ENCODE measurements at places on chromosomes 11 and 22.
A peak's percentile ranks its signal among the peaks of the same experiment; 100 is the strongest.

GRCh38 chr22:49962012-49962750 lies 1.6 kb downstream of the PIM3 start:
- DNase-seq = peak; percentile 87

GRCh38 chr11:45678976-45679375 lies 13.6 kb upstream of the CHST1 start:
- no peak for DNase-seq

GRCh38 chr11:122910775-122911174 lies 28.2 kb downstream of the JHY start:
- no peak for DNase-seq

- DNase-seq = no peak
Observed at GRCh38 chr11:57217053-57217452, 20.0 kb downstream of the APLNR start.

DNA sequence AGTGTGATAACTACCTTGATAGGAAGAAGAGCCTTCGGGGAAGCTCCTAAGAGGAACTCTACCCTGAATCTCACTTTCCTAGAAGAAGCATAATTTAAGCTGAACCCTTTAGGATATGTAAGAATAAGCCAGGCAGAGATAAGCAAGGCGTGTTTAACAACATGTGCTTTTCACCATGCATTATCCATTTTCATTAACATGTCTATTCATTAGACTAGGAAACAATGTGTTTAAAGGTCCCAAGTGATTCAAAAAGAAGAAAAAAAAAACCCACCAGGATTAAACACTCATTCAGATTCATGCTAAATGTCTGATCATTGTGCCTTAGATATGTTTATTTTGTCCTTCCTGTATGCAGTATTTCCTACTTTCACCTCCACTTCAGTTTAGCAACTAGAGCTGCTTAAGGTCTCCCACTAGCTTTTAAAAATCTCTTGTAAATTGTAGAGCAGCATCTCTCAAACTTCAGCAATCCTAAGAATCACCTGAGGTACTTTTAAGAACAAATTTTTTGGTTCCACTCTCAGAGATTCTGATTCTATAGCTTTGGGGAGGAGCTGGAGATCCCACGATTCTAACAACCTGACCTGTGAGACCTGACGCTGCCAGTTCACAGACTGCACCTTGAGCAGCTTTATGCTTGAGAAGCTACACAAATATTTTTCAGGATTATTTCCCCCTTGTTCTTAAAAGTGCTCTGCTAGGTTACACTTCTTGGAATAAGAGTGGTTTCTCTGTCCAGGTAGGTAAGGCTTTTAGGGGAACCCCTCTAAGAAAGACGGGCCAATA lies 955.4 kb upstream of the CCDC90B start:
- DNase-seq = no peak

DNA sequence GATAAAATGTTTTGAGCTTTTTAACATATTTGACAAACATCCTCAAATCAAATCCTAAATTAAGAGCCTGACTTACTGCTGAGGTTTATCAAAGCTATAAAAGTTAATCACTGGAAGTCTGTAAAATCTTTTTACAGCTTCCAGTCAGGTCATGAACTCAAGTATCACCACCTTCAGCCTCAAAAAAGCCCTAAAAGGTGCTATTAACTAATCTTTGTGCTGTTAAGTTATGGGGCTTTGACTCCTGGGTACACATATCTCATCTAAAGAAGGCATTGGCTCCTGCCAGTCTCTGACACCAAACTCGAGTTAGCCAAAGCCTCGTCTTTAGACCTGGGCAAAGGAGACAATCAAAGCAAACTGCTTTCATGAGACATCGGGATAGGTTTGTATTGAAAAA lies 34.0 kb upstream of the CBX6 start:
- no peak for DNase-seq

DNA sequence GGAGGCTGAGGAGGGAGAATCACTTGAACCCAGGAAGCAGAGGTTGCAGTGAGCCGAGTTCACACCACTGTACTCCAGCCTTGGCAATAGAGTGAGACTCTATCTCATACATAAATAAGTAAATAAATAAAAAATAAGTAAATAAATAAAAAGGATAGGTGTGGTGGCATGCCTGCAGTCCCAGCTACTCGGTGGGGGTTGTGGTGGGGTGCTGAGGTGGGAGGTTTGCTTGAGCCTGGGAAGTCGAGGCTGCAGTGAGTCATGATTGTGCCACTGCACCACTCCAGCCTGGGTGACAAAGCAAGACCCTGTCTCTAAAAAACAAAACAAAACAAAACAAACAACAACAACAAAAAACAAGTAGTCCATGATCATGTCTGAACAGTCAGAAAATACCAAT lies 3.1 kb downstream of the LARGE2 start:
- no peak for DNase-seq

GRCh38 chr11:46134540-46134939 lies 13.3 kb upstream of the PHF21A start:
- no peak for DNase-seq

- DNase-seq = no peak
Observed at GRCh38 chr11:47924184-47924691, 56.1 kb upstream of the PTPRJ start.

DNA sequence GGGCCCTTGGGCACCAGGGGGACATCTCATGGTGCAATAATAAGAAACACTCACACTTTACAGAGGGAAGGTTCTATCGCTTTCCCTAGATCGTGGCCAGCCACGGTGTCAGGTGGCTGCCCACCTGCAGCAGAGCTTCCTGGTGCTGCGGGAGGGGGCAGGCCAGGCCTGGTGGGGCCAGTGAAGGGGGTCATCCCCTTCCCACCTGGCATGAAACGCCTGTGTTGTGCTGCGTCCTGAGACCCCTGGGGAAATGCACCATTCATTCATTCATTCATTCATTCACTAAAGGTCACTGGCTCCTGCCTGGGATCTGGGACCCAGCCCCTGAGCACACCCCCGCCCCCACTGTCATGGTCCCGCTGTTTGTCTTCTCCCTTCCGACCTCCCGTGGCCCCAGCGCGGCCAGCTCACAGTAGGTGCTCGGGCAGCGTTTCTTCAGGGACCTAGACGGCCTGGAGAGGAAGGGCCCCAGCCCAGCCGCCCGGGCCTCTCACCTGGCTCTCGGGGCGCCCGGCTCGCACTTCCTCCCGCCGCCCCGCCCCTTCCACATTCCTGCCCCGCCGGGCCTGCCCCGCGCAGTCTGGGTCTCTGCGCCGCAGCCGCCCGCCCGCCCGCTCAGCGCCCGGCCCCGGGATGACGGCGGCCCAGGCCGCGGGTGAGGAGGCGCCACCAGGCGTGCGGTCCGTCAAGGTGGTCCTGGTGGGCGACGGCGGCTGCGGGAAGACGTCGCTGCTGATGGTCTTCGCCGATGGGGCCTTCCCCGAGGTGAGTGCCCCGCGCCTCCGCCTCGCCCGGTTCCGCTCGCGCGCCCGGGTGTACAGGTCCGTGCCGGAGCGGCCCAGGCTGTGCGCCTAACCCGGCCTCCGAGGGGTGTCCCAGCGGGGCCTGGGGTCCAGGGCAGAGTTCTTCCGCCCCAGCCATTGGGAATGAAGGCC lies at the start of gene RHOD:
TSS of gene RHOD (plus strand) at position 581 of the 938 bp plus-strand sequence. CDS start at position 637, 56 bp downstream.
- peak; percentile 12 for DNase-seq

DNA sequence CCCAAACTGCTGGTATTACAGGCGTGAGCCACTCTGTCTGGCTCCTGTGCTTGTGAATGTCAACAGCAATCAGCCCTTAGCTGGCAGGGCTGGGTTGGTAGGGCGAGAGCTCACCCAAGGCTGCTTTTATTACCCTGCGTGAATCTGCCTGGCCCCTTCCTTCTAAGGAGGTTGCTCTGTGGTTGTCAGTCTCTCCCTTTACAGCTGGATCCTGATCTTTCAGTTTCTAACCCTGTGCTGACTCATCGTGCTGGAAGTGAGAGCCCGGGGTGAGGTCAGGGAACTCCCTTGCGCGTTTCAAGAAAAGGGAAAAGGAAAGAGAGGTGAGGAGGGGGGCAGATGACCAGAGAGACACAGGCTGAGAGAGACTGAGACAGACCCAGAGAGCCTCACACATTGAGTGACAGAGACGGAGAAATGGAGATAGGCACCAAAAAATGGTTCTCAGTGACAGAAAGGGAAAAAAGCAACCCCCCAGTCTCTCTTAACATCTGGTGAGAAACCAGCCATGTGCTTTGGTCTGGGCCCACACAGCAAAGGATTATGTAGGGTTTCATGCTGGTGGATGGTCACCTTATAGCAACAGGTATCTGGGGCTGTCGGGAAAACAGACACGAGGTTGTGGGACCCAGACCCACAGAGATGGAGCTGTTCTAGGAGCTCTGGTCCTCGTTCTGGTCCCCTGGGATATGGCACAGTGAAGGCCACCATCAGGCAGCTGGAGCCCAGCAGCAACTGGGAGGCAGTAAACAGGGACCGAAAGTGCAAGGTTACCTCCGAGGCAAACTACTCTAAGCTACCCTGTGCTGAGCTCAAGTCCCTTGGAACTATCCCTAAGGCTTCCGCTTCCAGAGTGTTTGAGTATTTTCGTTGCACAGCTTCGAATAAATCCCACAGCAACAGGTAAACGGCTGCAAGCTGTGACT lies 2.5 kb downstream of the TCN2 start:
- DNase-seq = no peak

DNA sequence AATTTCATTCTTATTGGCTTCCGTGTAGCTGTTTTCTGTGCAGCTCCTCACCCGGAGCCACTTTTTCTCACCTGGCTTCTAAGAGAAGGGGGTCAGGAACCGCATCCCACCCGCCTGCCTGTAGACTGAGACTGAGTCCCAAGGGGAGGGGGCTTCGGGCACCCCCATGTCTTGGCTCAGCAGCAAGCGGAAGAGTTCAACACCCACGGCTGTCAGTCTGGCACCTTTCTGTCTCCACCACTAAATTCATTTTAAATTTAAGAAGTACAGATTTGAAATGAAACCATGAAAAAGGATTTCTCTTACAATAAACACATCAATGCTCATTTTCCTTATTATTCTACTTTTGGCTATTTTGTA lies 66.7 kb downstream of the EFCAB6 start:
- no peak for DNase-seq

GRCh38 chr11:34624069-34624468 lies 3.2 kb downstream of the EHF start:
- no peak for DNase-seq

DNA sequence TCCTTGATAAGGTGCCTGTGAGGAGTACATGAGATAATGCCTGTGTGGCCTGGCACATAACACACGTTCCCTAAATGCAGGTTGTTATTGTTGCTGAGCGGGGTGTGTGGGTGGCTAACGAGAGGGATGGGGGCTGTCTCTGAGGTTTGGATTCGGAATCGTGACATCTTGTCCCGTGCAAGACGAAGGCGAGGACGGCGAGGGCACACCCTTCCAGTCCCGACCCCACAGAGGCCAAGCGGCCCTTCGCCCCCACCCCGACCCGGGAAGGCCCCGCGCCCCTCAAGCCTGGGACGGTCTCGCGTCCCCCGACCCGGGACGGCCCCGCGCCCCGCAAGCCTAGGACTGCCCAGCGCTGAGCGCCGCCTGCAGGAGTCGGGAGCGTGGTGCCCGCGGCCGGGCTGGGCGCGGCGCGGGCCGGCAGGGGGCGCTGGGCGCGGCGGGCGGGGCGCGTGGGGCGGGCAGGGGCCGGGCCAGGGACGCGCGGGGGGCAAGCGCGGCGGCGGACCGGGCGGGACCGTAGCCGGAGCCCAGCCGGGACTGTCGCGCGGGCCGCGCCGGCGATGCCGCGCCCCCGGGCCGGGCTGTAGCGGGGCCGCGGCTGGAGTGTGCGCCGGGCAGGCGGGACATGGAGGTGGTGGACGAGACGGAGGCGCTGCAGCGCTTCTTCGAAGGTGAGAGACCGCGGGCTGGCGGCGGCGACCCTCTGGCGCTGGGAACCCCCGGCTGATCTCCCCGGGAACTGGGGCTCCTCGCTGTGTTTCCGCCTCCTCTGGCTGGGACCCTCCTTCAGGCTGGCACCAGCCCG lies at the start of gene MYRF:
TSS of gene MYRF (plus strand) at position 520 of the 808 bp plus-strand sequence. CDS start at position 629, 109 bp downstream.
- DNase-seq = peak; percentile 19

GRCh38 chr11:99565333-99565732 lies 544.6 kb downstream of the CNTN5 start:
- no peak for DNase-seq

GRCh38 chr22:48979482-48979881 lies 848.2 kb downstream of the BRD1 start:
- DNase-seq = no peak

GRCh38 chr11:359181-359714 lies 10.1 kb upstream of the B4GALNT4 start:
- DNase-seq = peak; percentile 7

DNA sequence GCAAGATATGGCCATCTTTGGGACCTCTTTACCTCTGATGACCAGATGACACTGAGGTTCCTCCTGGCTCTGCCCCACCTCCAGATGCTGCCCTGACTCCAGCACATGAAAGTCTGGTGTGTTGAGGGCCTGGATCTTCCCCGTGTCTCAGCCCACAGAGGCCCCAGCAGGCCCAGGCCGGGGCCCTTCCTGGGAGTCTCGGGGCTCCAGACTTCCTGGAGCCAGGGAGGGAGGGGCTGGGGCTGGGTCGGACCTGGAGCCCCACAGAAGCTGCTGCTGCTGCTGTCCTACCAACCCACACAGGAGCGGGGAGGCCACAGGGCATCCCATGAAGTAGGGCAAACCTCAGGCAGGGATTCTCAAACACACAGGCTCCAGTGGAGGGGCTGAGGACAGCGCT lies 32.2 kb upstream of the WNT11 start:
- DNase-seq = no peak

GRCh38 chr11:66032957-66033735 lies 6.9 kb upstream of the CATSPER1 start:
- DNase-seq = no peak

- DNase-seq = no peak
Observed at GRCh38 chr22:23256986-23257888, 76.9 kb downstream of the BCR start.

Measured in stimulated activated CD4-positive, alpha-beta T cell treated with anti-CD3 and anti-CD28 coated beads, Interleukin-15, amount 100 ng/mL, for 1 hour (primary cell).